Stimulated activated CD4-positive, alpha-beta T cell treated with anti-CD3 and anti-CD28 coated beads, TNF-alpha, amount 100 ng/mL, for 24 hours (primary cell): ENCODE measurements at places on chromosomes 13 and 19.

DNA sequence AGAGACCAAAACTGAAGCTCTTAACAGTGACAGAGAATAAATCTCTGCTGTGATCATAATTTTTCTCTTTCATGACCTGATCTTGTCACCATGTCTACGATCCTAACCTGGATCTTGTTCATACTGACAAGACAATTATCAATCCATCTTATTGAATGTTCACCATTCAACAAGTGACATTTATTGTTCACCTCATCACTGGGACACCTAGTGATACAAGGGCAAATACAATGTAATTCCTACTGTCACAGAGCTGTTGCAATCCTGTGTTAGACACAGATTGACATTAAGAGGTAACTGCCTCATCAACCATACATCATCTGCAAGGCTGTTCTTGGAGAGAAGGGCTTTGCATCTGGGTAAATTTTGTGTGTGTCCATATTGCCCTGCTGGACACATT lies 942.4 kb upstream of the PRR20A start:
- DNase-seq, result no peak

DNA sequence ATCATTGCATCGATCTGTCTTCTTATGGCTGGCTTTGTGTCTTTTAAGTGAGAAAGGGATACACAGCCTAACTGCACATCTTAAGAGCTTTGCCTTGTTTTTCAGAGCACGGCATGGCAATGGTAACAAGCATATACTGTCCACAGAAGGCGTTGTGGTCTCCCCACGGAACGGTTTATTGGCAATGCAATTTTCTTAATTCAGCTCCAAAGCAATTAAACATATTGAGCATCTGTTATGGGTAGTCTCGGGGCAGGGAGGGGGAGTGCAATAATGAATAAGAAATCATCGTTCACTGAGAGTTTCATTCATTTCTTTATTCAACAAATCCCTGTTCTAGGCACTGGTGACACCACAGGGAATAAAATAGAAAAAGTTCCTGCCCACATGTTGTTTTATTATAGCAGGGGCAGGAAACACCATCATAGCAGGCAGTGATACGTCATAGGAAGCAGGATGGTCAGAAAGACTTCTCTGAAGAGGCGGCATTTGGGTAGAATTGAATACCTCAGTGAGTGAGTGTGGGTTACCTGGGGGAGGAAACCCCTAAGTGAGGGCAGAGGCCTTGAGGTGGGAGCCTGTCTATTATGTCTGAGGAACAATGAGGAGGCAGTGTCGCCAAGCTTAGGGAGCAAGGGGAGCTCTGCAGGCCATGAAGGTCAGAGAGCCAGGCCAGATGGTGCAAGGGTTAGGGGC lies 185.7 kb upstream of the KL start:
- no peak for DNase-seq

GRCh38 chr13:39665763-39666162 lies 10.3 kb downstream of the COG6 start:
- DNase-seq, result no peak

- DNase-seq, result no peak
These were observed 45.3 kb downstream of the KLF2 start for GRCh38 chr19:16369664-16370576.

DNA sequence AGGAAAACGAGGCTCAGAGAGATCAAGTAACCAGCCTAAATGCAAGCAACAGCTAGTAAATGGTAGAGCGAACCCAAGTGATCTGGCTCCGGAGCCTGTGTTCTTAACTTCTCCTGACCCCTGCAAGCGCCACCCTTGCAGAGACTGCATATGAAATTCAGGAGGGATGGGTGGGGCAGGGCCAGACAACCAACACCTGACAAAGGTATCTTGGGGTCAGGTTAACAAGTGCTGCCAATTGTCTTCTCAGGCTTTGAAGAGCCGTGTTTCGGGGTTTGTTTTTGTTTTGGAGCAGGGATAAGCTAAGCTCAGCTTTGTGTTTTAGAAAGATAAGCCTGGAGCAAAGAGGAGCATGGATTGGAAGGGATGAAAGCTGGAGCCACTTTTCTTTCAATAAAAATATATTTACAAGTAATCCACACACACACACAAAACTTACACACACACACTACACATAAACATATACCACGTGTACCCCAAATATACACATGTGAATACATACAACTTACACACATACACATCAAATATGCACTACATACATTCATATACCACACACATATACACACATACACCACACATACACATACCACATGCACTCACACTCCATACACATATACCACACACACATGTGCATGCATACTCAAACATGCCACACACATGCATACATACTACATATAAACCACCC lies 722.0 kb downstream of the DIAPH3 start:
- no peak for DNase-seq

DNA sequence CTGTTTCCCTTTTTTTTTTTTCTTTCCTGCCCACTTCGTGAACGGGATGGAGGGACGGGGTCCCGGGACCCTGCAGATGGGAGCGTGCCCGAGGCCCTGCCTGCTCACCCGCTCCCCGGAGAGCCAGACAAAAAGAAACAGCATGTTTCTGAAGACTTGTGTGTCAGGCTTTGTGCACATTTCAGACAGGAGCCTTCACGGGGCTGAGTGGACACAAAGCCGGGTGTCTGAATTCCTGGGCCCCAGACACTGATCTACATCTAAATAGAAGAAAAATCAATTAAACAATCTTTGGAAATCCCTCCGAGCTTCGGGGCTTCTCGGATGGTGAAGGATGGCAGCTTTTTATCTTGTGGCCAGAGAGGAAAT lies 4.2 kb downstream of the PGPEP1 start:
- no peak for DNase-seq

DNA sequence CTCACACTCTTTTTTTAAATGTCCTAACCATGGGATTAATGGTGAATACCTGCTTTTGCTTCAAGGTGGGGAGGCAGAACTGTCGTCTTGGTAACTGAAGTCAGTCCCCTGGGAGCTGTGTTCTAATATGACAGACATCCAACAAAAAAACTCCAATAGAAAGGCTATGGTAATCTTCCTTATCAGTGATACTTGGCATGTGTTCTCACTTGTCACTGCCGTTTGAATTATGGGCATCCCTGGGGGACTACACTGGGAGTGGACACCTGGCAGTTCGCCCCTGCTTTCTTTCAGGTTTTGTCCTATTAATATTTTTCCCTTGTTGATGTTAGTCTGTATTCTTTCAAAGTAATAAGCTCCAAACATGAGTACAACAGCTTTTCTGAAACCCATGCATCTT lies 252.6 kb downstream of the SLITRK5 start:
- no peak for DNase-seq

GRCh38 chr19:13068085-13068846 lies 34.4 kb downstream of the LYL1 start:
- no peak for DNase-seq

- no peak for DNase-seq
These were observed 1140.3 kb upstream of the SLC10A2 start for GRCh38 chr13:104206450-104207044.

GRCh38 chr19:16309643-16310042 lies 15.0 kb upstream of the KLF2 start:
- DNase-seq, result no peak

DNA sequence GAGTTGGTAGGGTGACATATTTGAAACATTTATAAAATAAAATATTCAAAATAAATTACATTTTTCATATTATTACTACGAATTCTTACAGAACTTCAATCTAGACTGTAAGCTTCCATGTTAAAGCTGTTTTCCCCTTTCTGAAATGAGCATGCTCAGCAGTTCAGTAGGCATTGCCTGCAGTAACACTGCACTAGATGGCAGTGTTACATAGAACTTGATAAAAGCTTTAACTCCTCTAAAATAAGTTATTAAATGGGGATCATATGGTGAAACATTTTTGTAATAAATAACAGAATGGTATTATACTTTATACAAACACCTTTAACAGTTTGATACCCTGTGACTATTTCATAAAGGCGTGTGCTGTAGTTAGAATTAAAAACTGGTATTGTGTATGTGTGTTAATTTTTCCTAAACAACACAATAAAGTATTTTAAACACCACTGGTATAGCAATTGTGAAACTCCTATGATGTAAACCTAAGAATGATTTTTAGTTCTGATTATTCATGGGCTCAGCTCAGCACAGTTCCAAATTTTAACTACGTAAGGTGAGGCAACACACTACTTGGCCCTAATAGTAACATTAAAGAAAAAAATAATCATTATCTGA lies 11.6 kb upstream of the GPR18 start:
- no peak for DNase-seq

- DNase-seq, result no peak
These were observed 738.3 kb upstream of the GPC6 start for GRCh38 chr13:92488249-92488852.

DNA sequence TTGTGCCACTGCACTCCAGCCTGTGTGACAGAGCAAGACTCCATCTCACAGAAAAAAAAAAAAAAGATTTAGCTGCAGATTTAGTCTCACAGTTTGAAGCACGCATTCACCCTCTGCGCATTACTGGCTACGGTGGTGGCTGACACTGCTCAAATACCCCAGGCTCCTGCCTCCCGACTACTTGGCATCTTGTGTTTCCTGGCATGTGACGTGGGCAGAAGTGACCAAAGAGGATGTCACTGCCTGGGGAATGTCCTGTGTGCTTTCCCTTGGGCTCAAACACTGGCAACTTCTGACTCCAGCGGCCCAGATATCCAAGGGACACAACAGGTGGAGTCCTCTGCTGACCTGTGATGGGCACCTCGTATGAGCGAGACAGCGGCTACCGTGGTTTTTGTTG lies 24.7 kb upstream of the EIF3G start:
- DNase-seq, result no peak

DNA sequence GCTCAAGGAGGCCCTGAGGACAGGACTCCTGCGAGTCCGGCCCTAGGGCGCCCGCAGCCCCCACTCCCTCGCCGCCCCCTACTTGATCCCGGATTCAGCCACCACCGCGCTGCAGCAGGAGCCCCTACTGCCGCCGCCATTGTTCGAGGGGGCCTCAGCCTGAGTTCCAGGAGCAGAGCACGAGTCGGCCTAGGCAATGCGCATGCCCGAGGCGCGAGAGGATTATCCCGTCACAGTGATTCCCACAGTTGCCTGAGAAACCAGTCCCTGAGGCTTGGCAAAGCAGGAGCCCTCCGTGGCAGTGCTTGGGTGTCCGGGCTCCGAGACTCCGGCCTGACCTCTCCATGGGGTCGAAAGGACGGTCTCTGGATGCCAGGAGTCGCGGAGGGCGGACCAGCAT lies 68.4 kb upstream of the ZNF420 start:
- no peak for DNase-seq

GRCh38 chr13:39641645-39642044 lies 13.8 kb upstream of the COG6 start:
- DNase-seq, result no peak

- no peak for DNase-seq
These were observed 1692.9 kb upstream of the SLC10A2 start for GRCh38 chr13:104759069-104759468.

DNA sequence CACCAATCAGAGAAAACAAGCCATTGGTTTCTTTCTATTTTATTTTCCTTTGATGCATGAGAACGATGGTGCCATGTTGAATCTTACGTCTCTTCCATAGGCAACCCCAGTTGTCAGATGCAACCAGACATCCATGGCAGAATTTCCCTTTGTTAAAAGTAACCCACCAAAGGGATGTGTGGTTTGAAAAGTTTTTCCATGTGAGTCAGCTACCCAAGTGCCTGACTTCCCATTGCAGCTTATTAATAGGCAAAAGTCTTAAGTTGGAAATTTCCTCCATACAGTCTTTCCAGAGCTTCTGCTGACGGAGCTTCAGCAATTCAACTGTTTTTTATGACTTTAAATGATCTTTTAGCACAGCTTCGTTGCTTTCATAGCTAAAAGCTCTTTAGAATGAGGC lies 73.8 kb upstream of the FAM216B start:
- DNase-seq, result no peak

- DNase-seq, result no peak
These were observed 33.2 kb downstream of the F2RL3 start for GRCh38 chr19:16921766-16922591.
